ENCODE measurements at places on chromosomes 1 and 21. TPM values are rescaled to one million over a fixed set of nuclear protein-coding genes. Genes with fewer than 3 reads are reported as not detected.
A peak's percentile ranks its signal among the peaks of the same experiment; 100 is the strongest.

- DNase-seq = peak; percentile 26
These were observed 27.5 kb upstream of the SLC30A1 start for GRCh38 chr1:211606332-211606913.

Gene LORICRIN
- not detected for total RNA-seq

Gene HORMAD1
- total RNA-seq = not detected

Gene PSRC1
- 21.5 TPM for total RNA-seq

Gene LCE1C
- total RNA-seq = not detected

DNA sequence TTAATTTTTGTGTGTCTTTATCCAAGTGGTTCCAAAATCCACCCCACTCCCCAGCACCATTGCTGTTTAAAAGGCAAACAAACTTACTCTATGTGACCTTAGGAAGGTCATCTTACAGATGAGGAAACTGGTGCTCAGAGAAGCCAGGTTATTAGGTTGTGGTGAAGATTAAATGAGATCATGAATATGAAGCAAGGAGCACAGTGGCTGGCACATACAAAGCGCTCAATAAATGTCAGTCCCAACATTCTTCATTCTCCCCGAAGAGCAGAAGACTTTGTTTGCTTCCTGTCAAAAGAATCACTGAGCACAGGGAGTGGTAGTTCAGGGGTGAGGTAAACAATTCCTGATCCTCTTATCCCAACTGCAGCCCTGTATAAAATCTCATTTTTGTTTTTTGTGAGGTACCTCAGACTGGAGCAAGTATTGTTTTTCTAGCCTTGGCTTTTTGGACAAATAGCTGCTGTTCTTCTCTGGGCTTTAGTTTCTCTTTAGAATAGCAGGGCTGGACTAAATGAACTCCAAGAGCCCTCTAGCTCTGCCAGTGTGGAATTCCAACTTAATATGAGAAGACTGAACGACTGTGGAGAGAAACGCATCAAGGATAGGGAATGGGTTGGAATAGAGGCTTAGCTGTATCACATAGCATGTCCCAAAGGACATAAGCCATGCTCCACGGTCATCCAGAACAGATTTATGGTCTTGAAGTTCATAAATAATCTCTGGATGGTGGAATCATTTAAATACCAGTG lies 455.3 kb upstream of the USP24 start:
- no peak for DNase-seq

GRCh38 chr1:194705123-194705854 lies 1518.9 kb upstream of the B3GALT2 start:
- DNase-seq = no peak

DNA sequence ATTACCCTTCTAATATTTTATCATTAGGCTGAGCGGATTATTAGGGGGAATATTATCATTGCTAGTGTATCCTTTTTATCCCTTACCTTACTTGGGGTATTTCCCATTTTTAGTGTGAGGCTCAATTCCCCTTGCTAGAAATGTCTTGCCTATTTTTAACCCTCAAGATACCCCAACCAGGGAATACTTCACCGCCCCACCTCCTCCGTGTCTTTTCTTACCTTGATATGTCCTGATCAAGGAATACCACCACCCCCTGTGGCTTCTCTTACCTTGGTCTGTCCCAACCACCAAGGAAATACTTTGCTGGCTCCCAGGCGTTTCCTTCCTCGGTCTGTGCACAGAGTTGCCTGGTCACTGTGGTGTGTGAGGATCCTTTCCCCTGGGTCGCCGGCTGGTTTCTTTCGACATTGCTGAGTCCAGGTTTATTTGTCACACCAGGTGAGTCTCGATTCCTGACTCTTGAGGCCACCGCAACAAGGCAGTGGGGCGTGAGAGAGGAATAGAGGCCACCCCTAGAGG lies 57.8 kb downstream of the SERINC2 start:
- DNase-seq = no peak

- DNase-seq = no peak
These were observed 2.0 kb upstream of the ST3GAL3 start for GRCh38 chr1:43705334-43705733.

DNA sequence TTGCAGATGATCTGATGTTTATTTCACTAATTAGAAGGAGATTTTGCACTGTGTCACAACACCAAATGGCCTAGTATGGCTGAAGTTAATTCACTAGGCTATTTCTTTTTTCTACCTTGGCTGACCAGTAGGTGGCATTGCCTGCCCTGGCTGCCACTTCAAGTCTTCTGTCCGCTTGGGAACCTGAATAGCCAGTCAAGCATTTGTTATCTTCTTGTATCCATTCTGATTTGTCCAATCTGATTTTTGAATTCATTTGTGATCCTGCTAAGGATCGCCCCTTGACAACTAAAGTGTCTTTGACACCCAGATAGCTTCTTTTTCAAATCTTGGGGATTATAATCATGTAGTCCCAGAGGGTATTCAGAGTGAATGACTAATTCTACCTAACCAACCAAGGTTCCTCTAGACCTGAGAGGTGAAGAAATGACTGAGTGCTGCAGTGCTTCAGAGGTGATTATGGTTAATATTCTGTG lies 99.4 kb downstream of the GIPC2 start:
- DNase-seq = peak; percentile 60

GRCh38 chr1:203888807-203889251 lies 27.4 kb downstream of the SNRPE start:
- DNase-seq = no peak

DNA sequence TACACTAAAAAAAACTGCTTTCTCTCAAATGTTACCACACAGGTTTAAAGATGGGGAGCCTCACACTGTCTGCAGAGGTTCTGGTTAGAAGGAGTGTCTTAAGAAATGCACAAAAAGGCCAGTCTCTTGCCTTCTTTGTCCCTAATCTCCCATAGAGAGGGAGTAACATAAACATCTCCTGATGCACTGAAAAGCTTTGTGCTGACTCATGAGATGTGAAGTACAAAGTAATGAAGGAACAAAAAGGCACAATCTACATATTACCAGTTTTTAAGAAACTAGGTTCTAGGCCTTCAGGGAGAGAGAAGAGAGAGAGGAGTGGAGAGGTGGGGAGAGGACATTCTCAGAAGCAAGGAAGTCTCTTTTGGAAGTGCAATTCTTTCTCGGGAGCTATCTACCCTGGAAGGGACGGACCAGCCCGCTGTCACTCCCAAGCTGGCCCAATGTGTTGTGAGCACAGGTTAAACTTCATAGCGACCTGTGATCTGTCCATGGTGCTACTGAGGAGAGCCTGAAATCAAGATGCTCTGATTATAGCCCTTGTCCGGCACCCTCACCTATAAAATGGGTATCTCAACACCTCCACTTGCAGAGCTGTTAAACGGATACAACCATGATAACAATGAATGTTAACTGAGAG lies 458.1 kb downstream of the DISC1 start:
- DNase-seq = no peak

DNA sequence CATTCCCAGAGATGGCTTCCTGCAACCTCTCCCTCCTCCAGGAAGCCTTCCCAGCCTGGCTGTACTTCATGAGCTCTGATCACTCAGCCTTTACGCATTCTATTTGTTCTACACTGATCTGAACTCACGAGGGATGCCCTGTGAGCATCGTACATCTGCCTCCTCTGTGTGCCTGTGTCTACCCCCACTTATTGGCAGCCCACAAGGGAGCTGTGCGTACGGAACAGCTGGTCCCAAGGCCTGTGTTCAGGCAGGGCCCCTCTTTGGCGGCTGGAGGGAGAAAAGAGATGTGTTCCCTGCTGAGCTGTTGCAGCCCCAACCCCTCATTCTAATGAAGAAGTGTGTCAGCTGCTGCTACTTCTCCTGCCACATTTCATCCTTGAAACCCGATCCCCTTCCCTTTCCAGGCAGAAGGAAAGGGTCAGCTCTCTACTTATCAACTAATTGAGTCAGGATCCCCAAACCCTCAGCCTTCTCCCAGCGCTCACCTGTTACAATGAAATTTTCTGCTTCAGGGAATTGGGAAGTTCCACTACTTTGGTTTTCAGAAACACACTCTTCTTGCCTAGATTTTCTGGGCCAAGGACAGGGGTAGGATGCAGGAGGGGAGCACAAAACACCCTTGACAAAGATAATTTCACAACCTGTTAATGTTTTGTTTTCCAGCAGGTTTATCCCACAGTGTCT lies 3.2 kb downstream of the INKA2 start:
- no peak for DNase-seq

DNA sequence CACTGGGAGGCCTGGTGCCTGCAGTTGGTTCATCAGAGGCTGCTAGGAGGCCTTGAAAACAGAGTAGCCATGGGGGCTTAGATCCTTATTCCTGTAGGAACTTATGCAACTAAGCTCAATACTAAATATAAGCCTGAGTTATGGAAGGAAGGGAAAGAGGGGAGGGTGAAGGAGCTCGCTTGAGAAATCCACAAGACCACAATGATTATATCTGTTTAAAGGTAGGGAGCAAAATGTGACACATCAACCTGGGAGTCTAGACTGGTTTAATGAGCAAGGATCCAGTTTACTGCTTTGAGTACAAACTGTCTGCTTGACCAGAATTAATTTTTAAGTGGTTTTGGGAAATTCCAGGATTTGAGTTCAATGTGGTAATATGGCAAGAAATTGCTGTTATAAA lies 20.4 kb upstream of the ANGPTL7 start:
- DNase-seq = no peak

Gene AVPR1B
- total RNA-seq = not detected

DNA sequence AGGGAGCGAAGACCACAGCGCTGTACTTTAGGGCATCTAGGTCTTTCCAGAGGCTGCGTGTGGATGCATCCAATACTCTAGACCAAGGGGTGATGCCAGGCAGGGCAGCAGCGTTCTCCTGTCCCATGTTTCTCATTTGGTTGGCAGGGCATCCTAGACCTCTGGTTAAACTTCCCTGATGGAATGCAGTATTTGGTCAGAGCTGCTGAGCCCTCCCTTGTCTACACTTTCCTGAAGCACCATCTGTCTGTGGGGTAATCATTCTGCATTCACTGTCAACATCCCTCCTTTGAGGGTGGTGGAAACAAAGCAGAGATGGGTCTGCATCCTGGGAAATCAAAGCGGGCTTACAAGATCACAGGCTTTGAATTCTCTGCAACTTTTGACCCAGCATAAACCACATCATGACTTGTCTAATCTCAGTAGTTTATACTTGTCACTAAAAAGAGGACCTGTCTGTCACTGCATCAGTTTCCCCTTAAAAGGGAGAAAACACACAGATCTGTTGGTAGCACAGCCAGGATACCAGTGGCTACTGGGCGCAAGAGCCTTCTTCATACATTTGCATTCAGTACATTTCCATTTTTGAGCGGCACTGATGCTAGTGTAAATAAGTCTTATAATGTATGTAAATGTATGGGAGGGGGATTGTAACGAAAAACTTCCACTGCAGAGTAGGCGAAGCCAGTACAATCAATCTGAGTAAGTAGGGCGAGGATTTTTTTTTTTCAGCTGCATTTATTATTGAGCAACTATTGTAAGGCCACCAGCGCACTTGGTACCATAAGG lies 106.3 kb downstream of the GALNT2 start:
- DNase-seq = no peak

Gene ICOSLG
- total RNA-seq = 1.4 TPM

Gene GNAT2
- 0.22 TPM for total RNA-seq

Gene NTMT2
- not detected for total RNA-seq

DNA sequence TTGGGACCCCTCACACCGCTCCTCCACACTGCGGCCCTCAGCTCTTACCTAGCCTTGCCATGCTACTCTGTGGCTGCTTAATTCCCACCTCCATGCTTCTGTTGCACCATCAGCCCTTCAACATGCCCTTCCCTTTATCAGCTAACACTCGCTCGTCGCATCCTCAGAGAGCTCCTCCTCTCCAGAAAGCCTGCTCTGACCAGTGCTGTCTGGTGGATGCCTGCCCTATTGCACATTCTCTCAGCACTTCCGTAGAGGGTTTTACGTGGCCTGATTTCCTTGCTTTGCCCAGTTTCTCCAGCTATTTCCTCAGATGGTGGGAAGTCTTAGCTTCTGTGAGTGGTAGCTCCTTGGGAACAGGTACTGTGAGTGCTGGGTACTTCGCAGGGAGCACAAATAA lies 10.3 kb upstream of the LAD1 start:
- DNase-seq = no peak

DNA sequence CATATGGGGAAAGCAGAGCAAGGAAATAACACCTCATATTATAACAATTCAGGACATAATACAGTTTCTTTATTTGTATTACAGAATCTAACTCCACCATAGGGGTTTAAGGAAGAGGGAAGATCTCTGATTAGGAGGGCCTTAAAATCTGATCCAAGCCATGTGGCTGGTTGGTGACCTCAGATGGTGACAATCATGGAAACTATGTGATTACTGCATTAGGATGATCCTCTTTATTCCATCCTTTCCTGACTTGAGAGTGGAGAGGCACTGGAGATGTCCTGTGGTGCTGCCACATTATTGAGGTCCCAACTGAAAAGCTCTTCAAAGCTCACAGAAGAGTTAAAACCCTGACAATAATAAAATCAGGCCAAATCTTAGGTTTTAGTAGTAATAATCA lies 168.1 kb upstream of the BEND5 start:
- DNase-seq = no peak

DNA sequence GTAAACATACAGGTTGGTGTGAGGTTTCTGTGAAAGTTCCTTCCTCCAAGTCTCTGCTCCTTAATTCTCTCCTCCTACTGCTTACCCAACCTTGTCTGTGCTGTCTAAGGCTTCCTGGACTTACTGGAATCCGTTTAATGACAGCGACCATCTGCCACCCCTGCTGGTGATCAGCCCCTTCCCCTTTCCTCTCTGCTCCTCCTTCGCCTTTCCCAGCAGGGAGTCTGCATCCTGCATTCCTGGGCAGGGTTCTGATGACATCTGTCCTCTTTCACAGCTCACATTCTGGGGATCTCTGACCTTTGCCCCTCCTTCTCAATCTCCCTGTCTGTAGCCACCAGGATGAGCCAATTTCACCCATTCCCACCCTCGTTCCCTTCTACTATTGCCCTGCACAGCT lies 66.5 kb downstream of the KIRREL1 start:
- no peak for DNase-seq

- DNase-seq = peak; percentile 62
These were observed 1.2 kb downstream of the LRP8 start for GRCh38 chr1:53326598-53327181.

DNA sequence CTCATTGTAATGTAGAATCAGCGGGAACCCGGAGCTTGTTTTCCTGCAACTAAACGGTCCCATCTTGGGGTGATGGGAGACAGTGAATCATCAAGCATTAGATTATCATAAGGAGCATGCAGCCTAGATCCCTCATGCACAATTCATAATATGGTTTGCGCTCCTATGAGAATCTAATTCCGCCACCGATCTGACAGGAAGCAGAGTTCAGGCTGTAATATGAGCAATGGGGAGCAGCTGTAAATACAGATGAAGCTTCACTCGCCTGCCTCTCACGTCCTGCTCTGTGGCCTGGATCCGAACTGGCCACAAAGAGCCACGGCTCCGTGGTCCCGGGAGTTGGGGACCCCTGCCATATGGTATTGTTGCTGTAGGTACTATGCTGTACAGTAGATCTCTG lies 1.6 kb downstream of the IFI44 start:
- peak; percentile 35 for DNase-seq

Measured in activated naive CD4-positive, alpha-beta T cell treated with anti-CD3 and anti-CD28 coated beads for 36 hours (primary cell).